ENCODE measurements at places on chromosomes 13 and 19.

- no peak for DNase-seq
These were observed 2.8 kb upstream of the HNRNPM start for GRCh38 chr19:8441725-8442544.

DNA sequence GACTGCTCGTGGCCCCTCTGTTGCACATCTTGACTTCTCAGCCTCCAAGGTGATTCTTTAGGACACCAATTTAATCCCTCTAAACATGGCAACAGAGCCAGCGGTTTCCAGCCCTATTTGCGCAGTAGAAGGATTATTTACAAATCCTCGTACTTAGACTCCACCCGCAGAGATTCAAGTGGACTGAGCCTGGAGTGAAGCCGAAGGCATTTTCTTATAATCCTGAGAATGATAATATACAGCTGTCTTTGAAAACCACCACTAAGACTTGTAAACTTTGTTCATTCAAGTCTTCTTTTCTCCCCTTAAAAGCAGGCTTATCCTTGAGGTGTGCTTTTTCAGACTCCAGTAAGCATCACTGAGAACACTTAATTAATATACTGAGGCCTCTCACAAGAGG, 4.8 kb upstream of the DPRX start:
- no peak for DNase-seq

- DNase-seq, result no peak
These were observed 4.5 kb upstream of the DCT start for GRCh38 chr13:94483970-94484369.

DNA sequence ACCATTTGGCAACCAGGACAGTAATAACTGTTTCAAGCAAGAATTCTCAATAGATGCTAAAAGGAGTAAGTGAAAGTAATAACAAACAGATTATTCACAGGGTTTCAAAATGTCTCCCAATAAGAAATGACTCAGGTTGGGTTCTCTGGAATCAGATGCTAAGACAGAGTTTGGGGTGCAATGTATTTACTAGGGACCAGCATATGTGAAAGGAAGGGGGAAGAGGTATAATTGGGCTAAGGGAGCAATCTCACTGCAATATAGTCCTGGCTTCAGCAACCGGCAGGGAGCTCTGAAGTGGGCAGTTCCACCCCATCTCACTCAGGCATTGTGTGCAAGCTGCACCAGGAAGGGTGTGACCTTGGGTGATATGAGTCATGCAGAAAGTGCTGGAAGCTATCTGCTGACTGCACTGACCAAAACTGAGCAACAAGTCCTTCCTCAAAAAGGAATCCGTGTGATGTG, 23.4 kb downstream of the ZDHHC20 start:
- no peak for DNase-seq

GRCh38 chr13:104411141-104411765, 1345.0 kb upstream of the SLC10A2 start:
- DNase-seq, result no peak

- no peak for DNase-seq
These were observed 314.4 kb upstream of the NBEA start for GRCh38 chr13:34627509-34628208.

DNA sequence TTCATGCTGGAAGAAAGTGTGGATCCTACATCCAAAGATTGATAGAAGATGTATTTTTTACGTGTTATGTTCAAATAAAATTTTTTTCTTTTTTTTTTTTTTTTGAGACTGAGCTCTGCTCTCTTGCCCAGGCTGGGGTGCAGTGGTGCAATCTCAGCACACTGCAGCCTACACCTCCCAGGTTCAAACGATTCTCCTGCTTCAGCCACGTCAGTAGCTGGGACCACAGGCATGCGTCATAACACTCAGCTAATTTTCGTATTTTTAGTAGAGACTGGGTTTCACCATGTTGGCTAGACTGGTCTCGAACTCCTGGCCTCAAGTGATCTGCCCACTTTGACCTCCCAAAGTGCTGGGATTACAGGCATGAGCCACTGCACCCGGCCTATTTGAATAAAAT, 65.7 kb downstream of the KLF12 start:
- DNase-seq, result no peak

GRCh38 chr19:45592366-45592765, 7.8 kb upstream of the OPA3 start:
- no peak for DNase-seq

GRCh38 chr13:51243832-51244231, 21.6 kb downstream of the FAM124A start:
- no peak for DNase-seq

- no peak for DNase-seq
These were observed 112.9 kb downstream of the LRCH1 start for GRCh38 chr13:46665633-46666482.

Data from NCI-H1436 treated with DMSO at 0.1 percent for 48 hours (cell line).